ENCODE measurements at places on chromosomes 1 and 21.

- no peak for DNase-seq
These were observed 21.3 kb downstream of the RGS4 start for GRCh38 chr1:163090321-163090945.

GRCh38 chr1:7289694-7290093 is 481.4 kb upstream of the VAMP3 start:
- DNase-seq, result no peak

GRCh38 chr1:110161849-110162248 is 11.6 kb downstream of the SLC6A17 start:
- no peak for DNase-seq

DNA sequence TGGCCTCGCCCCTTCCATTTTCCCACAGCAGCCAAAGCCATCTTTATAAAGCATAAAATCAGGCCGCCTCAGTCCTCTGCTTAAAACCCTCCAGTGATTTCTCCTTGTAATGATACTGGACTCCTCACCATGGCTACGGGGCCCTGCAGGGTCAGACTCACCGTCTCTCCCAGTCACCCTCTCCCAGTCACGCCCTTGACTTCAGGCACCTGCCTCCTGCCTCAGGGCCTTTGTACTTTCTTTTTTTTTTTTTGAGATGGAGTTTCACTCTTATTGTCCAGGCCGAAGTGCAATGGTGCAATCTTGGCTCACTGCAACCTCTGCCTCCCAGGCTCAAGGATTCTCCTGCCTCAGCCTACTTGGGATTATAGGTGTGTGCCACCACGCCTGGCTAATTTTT is 47.8 kb downstream of the PIK3CD start:
- DNase-seq, result no peak

DNA sequence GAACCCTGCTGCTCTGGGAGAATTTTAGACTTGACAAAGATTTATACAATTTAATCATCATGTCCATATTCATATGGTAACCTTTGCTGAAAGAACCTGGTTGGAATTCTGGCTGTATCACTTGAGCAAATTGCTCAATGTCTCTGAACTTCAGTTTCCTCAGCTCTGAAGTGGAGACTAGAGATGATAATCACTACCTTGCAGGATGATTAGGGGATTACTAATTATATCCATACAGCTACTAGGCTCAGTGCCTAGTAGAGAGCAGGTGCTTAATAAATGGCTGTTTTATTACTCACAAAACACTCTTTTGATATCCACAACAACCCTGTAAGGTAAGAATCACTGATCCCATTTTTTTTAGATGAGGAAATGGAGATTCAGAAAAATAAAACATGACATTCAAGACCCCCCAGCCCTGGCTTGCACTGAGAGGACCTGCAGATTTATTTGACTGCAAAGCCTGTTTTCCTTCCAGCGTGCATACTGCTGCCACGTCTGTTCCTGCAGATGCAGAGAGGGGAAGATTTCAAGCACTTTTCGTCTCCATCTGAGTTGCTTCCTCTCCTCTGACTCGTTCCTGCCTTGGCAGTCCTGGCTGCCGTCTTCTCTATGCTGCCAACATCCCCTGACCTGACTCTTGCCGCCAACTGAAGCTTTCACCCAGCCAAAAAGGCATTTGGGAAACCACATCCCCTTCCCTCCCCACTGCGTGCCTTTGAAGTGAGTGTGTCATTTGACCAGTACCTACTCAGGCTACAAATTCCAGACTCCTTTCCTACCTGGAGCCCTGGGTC is 203.0 kb downstream of the PLPP3 start:
- peak; percentile 20 for DNase-seq

DNA sequence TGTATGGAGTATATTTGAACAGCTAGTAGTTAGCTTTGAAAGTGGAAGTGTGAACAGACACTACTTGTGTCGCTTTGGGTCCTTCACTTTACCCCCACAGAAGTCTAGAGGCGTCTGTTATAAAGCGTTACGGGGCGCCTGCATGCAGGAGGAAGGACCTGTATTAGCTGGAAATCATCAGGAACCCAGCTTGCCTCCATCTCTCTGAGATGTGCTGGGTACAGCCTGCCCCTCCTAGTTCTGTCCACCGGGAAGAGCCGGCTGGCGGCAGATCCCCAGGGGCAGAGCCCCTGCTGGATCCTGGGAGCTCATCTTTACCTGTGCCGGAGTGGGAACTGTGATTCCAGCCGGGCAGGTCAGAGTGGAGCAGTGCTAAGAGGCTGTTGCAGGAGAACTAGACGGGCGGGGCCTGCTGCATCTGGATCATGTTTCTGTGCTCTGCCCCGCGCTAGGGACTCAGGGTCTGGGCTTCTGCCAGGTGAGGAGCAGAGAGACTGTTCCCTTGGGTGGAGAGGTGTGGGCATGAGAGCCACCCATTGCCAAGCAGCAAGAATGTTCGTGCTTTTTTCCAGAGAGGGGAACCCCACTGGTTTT is 22.3 kb upstream of the SPSB1 start:
- DNase-seq, result peak; percentile 44

- no peak for DNase-seq
These were observed 392.5 kb upstream of the ZRANB2 start for GRCh38 chr1:71473331-71473730.

- no peak for DNase-seq
These were observed 208.7 kb upstream of the KCTD3 start for GRCh38 chr1:215358356-215358755.

- DNase-seq, result no peak
These were observed 3.3 kb downstream of the SSBP3 start for GRCh38 chr1:54402896-54403295.

- no peak for DNase-seq
These were observed 27.3 kb downstream of the F11R start for GRCh38 chr1:160993544-160994193.
